ENCODE measurements at places on chromosomes 7 and 10.

- no peak for DNase-seq
These were observed 1133.4 kb downstream of the XPNPEP1 start for GRCh38 chr10:108789919-108790318.

DNA sequence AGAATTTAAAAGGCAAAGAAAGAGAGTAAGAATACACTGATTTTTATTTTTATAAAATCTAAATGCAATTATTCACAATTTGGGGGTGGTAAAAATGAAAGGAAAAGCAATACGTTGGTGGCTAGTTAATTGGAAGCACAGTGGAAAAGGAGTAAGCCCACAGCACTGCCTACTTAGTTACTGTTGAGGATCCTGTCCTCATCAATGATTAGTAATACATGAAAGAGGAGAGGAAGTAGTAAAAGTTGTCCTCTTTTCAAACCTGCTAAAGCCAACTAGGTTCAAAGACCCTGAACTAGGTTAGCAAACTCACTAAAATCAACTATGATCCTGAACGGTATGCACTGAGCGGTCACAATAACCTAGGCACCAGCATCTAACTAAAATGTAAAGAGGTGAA lies 52.7 kb upstream of the LRRN3 start:
- no peak for DNase-seq

GRCh38 chr7:138023618-138024342 lies 21.9 kb upstream of the CREB3L2 start:
- DNase-seq, result no peak

DNA sequence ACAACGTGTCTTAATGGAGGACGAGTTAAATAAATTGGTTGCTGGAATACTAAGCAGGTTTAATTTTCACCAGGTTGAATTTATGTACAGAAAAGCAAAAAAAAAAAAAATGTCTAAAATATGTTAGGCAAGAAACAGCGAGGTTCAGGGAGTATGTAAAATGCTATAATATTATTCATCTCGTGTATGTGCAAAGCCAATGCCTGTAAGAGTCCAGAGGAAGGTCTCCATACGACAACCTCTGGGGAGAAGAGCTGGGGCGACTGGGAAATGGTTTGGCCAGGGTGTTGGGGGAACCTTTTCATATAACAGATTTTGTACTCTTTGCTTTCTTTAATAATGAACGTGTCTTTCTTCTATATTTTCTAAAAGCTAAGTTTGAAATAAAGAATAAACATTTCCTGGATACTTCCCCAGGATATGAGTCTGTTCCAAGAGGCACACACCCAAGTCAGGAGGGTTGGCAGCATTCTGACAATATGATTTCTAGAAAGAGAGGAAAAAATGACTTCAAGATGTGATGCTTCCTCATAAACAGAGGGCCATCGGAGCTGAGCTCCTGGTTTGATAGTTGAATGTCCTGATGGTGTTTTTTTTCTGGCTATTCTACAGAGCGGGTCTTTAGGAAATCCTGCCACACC lies 208.6 kb upstream of the MGMT start:
- DNase-seq, result no peak

Data from stimulated activated naive CD4-positive, alpha-beta T cell treated with Interleukin-2 at 50 U/mL for 16 hours (primary cell).